Activated T-cell treated with anti-CD3 and anti-CD28 coated beads, Interleukin-2, amount 50 U/mL, for 72 hours (primary cell): ENCODE measurements at places on chromosomes 12 and 14.

DNA sequence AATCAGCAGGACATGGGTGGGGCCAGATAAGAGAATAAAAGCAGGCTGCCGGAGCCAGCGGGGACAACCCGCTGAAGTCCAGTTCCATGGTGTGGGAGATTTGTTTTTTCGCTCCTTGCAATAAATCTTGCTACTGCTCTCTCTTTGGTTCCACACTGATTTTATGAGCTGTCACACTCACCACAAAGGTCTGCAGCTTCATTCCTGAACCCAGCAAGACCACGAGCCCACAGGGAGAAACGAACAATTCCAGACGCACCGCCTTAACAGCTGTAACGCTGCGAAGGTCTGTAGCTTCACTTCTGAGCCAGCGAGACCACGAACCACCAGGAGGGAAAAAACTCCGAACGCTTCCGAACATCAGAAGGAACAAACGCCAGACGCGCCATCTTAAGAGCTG is 2.8 kb upstream of the CNIH1 start:
- DNase-seq: no peak

GRCh38 chr12:26700430-26700829 is 132.6 kb downstream of the ITPR2 start:
- DNase-seq: no peak

GRCh38 chr14:90511795-90512328 is 115.0 kb downstream of the CALM1 start:
- no peak for DNase-seq

GRCh38 chr12:70842942-70843341 is 77.6 kb downstream of the PTPRR start:
- DNase-seq: no peak

DNA sequence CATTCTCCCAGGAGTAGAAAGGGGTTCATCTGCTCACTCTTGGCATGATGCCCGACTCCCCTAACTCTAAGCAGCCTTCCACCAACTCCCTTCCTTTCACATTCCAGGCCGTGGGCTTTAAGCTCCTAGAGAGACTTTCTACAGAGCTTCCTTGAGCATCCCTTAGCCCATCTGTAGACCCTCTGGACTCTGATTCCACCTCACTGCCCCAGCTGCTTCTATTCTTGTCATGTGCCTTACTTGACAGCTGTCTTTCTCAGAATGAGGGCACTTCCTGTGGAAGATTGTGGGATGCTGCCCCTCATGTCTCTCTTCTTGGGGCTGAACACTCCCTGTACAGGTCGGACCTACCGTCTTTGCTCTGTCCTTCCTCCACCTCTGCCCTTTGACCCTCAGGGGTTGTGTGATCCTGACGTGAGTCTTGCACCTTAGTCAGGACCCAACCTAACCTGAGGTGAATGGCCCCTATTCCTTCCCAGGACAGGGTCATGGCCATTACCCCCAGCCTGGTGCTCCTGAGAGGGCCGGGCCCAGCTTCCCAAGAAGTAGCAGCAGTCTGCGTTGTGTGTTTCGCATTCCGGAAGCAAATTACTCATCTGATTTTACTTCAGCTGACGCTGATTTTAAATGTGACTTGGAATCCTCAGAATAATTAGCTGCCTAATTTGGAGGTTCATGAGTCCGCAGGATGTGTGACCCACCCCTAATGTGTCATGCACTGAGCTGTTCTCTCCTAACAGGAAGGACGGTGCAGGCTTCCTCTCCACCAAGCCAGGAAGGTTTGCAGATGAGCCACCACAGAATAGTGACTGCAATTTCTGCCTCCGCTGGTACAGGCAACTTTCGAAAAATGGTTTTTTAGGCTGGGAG is 2.7 kb upstream of the GALNT6 start:
- peak; percentile 52 for DNase-seq

- no peak for DNase-seq
These were observed 99.6 kb downstream of the DYRK2 start for GRCh38 chr12:67747869-67748742.

DNA sequence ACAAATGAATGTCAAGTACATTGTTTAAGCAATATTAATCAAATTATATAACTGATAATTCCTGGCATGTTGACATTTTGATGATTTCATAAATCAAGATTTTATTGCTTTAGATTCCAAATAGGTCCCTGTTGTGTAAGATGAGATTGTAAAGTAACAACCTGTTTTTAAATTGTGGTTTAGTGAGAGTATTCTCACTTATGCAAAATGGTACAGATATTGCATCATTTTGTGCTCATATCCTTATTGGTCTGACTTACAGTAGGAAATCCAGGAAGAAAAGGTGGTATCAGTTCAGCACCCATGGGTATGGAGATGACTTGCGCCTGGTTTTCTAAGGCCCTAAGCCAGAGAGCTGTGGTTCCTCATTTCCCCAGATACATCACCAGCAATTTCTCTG is 165.5 kb downstream of the KIF21A start:
- no peak for DNase-seq

DNA sequence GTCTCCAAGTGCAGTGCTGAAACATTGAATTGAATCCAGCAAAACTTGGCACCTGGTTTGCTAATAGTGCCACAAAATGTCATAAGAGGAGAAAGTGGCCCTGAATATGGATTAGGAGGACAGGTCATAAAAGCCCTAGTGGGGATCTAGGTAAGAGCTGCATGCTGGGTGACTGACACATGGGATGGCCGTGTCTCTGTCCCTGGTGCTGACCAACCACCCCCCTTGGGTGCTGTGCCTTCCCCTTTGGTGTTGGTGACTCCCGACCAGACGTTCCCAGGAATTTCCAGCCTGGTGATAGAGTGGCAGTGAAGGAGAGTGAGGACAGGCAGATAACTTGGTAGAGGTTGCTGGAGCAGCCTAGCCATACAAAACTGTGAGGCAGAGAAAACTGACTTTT is 142.8 kb downstream of the VRK1 start:
- DNase-seq: no peak

GRCh38 chr14:64221391-64222003 is 72.7 kb downstream of the ESR2 start:
- DNase-seq: no peak

- DNase-seq: no peak
These were observed 21.9 kb downstream of the CCDC91 start for GRCh38 chr12:28212182-28212581.

DNA sequence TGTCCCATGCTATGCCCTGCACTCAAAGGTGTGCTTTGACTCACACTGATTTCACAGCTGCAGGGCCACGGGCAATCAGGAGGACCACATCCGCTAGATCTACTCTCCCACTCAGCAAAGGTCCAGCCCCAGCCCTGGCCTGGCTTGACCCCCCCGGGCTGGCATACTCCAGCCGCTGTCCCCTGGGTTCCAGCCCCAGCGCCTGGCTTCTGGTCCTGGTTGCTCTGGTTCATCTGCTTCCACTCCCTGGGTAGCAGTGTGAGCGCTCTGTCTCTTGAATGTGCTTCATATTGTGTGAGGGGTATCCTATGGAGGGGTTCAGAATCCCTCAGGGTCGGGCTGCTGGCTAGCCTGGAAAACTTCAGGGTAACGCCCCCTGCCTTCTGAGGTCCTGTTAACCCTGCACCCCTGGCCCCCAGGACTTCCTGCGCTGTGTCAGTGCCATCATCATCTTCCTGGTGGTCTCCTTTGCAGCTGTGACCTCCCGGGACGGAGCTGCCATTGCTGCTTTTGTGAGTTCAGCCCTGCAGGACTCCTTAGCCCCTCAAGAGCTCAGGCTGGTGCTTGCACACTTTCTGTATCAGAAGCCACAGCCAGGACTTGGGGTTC is 1.9 kb downstream of the CMTM5 start:
- no peak for DNase-seq

- DNase-seq: no peak
These were observed 308.6 kb downstream of the CCDC91 start for GRCh38 chr12:28498850-28499249.

DNA sequence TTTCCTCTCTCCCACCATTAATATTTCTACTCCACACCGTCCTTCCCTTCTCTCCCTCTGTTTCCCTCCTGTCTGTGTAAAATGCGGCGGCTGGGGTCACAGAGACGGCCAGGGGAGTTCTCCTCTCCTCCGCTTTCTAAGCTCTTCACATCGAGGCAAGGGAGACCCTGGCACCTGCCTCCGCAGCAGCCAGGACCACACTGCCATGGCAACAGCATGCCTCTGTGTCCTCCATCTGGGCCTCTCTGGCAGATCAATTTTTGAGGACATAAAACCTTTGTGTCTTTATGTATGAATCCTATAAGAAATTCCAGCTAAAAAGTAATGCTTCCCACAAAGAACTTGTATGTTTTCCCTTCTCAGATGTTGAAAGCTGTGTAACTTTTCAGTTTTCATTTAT is 41.4 kb downstream of the DYRK4 start:
- no peak for DNase-seq

DNA sequence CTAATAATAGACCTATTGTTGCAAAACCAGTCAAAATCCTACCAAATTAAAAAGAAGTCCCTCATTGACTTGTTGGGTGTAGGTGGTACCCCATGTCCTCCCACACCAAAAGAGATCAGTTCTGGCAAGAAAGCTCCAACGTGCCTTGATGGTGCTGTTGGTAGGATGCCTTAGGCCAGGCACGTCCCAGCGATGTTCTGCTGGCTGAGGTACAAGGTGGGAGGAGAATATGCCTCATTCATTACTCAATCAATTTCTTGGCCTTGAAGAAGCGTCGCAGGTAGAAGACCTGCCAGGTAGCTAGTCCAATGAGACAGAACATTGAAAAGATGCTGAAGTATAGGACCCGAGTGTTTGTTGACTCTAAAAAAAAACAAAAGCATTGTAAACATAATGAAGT is 7.8 kb upstream of the NEK9 start:
- DNase-seq: no peak

DNA sequence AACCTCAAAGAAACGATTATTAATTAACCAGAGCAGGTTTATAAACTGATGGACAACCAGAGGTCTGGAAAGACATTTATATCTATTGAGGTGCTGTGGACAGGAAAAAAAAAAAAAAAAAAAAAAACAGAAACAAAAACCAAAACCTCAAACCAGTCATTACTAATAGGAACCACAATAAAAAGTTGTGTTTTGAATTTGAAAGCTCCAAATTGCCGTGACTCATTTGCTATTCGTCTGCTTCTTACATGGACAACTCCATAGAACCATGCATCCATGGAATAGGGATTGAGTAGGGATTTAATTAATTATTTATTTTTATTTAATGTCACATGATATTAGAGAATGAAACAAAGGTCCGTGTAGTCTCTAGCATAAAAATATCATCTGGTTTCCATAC is 134.1 kb upstream of the SSTR1 start:
- no peak for DNase-seq

DNA sequence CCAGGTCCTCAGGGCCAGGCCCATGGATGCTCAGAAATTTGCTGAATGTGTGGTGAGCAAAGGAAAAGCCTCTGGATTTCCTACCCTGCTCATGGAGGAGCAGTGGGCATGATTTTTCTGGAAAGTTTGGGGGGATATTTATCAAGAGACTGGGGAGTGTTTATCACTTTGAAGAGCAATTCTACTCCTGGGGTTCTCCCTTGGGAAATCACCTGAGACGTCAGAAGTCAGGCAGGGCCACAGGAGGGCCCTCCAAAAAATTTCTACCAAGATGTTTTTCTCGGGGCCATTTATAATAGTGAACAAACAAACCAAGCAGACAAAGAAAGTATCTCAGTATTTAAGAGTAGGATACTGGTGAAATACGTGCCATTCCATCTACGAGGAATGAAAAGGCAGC is 20.1 kb upstream of the EIF2B2 start:
- DNase-seq: no peak

- no peak for DNase-seq
These were observed 24.2 kb upstream of the DYRK2 start for GRCh38 chr12:67624355-67624754.

GRCh38 chr14:20421267-20421666 is 8.0 kb upstream of the TEP1 start:
- DNase-seq: no peak

DNA sequence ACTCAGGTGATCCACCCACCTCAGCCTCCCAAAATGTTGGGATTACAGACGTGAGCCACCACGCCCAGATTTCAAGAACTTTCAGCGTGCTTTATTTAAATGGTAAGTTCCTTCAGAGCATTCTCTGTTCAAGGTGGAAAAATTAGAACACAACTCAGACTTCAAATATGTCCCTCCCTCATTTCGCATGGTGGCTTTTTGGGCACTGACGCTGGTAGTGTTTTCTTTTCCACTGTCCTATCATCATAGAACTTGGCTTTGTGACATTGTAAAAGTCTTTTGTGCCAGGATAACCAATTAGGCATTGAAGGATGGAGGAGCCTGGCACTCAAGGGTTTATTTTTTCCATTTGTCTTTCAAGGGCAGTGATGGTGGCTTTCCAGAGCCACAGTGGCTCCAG is 190.8 kb downstream of the NUAK1 start:
- no peak for DNase-seq

DNA sequence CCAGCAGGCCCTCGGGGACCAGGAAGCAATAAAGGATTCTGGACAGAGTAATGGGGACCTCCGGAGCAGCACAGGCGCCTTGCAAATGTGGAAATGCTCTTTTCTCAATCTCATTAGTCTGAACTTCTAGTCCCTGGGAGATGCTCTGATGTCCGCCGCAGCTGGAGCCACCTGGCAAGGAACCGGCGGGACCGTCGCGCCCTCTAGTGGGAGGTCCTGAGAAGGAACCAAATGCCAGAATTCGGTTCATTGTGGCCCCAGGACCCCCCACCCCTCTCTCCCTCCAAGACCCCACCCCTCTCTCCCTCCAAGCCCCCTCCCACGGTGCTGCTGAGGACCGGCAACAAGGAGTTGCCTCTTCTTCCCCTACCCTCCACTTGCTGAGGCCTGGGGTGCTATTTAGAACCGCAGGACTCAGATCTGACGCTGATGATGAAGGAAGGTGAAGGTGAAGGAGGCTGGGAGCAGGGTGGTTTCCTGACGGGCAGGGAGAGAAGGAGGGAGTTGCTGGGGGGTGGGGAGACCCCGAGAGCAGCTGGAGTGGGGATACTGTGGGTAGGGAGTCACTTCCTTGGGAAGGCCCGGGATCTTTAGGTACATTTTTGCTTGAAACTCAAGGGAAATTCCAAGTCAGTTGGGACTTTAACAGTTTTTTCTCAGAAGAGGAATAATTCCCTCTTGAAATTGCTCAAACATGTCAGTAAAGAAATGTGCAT is 42.5 kb downstream of the SMIM41 start:
- DNase-seq: peak; percentile 72
